ENCODE measurements at places on chromosomes 2 and 18. TPM values are rescaled to one million over a fixed set of nuclear protein-coding genes. Genes with fewer than 3 reads are reported as not detected.

GRCh38 chr2:222943820-222944219 is 83.0 kb downstream of the ACSL3 start:
- no peaks in the 10 kb centered on the region for H3K4me1 ChIP-seq
- H3K27me3 ChIP-seq, result no peaks in the 10 kb centered on the region
- no peak for DNase-seq
- no peak overlapping the region for H3K4me3 ChIP-seq

GRCh38 chr2:60945341-60945740 is 64.0 kb downstream of the REL start:
- no peak for DNase-seq
- no peaks in the 10 kb centered on the region for H3K36me3 ChIP-seq
- no peak overlapping the region for H3K4me3 ChIP-seq
- no peak overlapping the region for H3K27ac ChIP-seq
- no peaks in the 10 kb centered on the region for H3K4me1 ChIP-seq

SP140 gene
- total RNA-seq, result 12.7 TPM

DNA sequence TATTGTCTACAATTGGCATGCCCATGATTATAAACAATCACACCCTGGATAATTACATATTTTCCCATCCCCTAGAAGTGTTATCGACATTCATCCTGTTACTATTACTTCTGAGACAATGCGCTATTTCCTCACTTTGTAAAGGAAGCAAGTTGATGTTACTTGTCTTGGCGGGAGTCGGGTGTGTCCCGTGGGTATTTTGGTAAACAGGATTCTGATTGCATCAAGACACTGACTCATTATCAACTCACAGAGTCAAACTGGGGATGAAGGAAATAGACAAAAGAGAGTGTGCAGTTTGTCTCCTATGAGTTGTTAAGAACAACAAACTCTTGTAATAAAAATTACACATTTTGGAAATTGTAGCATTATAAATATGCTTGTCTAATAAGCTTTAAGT is 142.7 kb downstream of the GALR1 start:
- no peak overlapping the region for H3K4me3 ChIP-seq
- H3K27me3 ChIP-seq, result no peaks in the 10 kb centered on the region
- H3K4me1 ChIP-seq, result no peaks in the 10 kb centered on the region
- no peak for DNase-seq

DNA sequence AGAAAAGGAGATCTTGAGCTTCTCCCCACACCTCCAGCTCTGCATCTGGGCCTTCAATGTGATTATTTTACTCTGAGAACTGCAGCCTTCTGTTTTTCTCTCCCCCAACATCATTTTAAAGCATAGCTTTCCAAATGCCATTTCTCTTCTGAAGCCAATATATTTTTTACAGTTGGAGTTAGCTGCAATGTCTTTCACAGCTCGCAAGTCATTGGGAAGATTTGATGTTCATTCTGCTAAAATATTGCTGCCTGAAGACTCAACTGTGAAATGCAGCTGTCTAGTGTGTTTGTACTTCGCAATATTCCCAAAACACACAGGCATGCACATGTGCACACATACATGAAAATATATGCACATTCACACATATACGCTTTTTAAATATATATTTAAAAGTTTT is 295.3 kb downstream of the LRRTM1 start:
- no peaks in the 10 kb centered on the region for H3K4me1 ChIP-seq
- no peak overlapping the region for H3K27ac ChIP-seq
- no peak overlapping the region for H3K4me3 ChIP-seq
- H3K36me3 ChIP-seq, result no peaks in the 10 kb centered on the region
- H3K27me3 ChIP-seq, result no peaks in the 10 kb centered on the region

DNA sequence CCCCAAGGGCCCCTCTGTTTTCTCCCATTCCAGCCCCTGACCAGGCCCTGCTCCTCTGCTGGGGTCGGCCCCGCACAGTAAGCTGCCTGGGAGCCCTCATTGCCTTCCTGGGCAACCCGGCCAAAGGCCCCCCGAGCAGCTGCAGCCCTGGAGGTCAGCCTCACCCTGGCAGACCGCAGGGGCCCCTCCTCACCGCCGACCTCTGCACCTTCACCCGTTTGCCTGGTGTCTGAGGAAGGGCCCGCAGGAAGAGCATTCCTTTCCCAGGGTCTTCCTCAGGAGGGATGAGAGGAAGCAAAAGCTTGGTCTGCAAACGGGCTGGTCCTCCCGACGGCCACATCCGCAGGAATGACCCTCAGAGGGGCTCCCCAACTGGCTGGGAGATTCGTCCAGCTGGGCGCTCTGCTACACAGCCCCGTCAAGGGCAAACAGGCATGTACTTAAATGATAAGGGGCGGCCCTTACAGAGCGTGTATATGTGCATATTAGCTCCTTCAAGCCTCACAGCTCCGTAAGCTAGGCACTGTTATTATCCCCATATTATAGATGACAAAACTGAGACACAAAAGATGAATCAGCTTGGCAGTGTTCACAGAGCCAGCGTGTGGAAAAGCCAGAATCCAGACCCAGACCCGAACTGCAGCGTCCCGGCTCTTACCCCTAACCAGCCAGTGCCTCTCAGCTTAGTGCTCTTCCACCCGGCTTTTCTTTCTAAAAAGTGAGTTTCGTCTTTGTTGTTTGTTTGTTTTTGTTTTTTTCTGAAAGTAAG is 52.8 kb downstream of the SLC4A1AP start:
- no peaks in the 10 kb centered on the region for H3K36me3 ChIP-seq
- H3K27me3 ChIP-seq, result no peaks in the 10 kb centered on the region
- H3K4me1 ChIP-seq, result peaks cover 9% of the 10 kb centered on the region
- H3K27ac ChIP-seq, result no peak overlapping the region
- H3K4me3 ChIP-seq, result no peak overlapping the region

GRCh38 chr2:3480352-3481010 is 38.9 kb downstream of the ADI1 start:
- no peaks in the 10 kb centered on the region for H3K4me1 ChIP-seq
- H3K4me3 ChIP-seq, result no peak overlapping the region
- no peak overlapping the region for H3K27ac ChIP-seq
- H3K27me3 ChIP-seq, result no peaks in the 10 kb centered on the region
- peaks cover 27% of the 10 kb centered on the region for H3K36me3 ChIP-seq
- DNase-seq, result no peak

Data from upper lobe of right lung (tissue), 1 donor.